CD4-positive, alpha-beta T cell treated with Interferon alpha-2 for 1 hour (primary cell): ENCODE measurements at places on chromosomes 1 and 21.

DNA sequence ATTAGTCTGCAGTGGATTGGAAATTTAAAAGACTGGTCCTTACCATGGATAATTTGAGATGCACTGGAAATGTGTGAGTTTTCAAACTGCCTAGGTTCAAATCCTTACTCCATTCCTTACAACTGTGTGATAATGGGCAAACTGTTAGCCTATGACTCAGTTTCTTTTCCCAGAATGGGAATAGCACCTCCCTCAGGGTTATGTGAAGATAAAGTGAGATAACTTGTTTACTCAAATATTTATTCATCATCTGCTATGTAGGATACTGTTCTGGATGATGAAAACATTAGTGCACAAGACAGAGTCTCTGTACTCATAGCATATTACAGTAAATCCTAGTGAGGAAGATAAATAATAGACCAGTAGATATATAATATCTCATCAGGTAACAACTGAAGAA, 28.6 kb downstream of the LRIG2 start:
- no peak for DNase-seq

GRCh38 chr1:241677201-241677600, 25.1 kb downstream of the WDR64 start:
- DNase-seq: peak; percentile 33

DNA sequence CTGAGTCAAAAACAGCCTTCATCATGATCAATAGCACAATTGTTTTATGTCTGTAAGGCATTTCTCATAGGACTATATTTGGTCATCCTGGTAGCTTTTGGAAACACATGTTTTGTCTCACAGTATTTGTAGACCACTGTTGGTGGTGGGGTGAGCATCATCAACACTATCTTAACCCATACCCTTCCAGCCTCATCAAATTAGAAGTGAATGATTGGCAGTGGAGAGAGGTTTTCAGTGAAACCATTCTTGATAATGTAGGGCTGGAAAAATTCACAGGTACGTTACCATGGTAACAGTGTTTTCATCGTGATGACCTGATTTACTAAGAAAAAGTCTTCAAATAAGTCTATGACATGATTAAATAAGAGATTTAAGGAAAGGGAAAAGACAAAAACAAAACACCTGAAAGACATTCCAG, 45.3 kb upstream of the C1orf105 start:
- no peak for DNase-seq

DNA sequence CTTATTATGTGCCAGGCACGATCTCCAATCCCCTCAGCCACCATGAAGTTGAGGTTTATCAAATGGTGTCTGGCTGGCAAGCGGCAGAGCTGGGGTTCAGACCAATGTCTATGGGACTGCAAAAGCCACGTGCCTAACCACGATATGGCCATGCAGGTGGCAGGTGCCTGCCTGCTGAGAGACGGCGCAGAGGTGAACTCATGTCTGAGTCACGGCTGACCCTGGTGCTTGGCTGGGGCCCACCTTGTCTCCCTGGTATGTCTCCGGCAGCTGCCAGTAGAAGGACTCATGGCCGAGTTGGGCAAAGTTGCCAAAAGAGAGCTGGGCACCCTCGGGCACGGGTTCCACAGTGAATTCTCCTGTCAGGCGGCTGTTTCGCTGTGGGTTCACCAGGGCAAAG, 59.9 kb downstream of the LDLRAD2 start:
- DNase-seq: no peak

DNA sequence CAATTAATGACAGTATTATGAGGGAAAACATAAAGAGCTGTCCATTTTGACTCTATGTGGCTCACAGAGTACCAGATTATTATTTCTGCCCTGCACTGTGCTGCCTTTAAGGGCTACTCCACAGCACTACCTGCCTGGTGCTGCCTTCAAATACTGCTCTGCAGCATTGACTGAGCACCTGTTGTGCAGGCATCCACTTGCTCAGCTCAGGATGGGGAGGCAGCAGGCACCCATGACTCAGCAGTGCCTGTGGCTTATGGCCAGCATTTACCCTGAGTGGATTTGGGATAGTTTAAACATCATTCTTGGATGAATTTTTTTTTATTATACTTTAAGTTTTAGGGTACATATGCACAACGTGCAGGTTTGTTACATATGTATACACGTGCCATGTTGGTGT, 953 bp upstream of the KPRP start:
- no peak for DNase-seq
